Heart right ventricle (tissue), 16 donors: ENCODE measurements at places on chromosomes 16 and 17.

DNA sequence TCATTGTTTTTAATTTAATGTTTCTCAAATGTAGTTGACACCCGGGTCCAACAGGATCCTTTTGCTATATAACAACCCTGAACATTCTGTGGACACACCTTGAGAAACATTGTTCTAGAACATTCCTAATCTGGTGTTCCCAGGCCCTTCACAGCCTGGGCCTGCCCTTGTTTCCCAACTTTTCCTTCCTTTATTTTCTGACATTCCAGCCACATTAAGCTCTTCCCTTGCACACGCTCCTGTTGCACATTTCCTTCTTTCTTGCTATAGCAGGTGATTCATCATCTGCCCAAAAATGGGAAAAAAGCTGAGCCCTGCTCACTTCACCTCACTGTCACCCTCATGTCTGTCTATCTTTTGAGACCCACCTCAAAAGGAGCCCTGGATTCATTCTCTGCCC lies 67.9 kb upstream of the MARCHF10 start:
- DNase-seq: no peak
- H3K36me3 ChIP-seq: no peaks in the 10 kb centered on the region
- H3K27me3 ChIP-seq: no peaks in the 10 kb centered on the region
- no peaks in the 10 kb centered on the region for H3K4me1 ChIP-seq

DNA sequence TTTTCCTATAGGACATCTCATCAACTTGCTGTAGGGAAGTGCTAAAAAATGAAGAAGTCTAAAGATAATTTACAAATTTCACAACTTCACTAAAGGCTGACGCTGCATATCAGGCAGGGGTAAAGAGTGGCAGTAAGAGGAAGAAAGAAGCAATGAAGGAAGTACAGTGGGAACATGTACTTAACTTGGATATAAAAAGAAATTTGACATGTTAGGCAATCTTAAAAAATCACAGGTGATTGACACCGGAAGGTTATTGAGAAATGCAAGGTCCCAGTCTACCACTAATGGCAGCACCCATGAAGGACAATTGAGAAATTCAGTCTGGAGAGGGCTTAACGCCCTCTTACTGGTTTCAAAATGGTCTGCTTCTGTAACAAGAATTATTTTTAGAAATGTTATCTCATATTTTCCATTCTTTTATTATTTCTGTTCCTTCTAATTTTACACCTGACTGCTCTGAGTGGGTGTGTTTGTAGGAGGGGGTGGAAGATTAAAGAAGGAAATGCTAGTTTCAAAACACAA lies 358.1 kb downstream of the KCNJ2 start:
- DNase-seq: no peak
- no peaks in the 10 kb centered on the region for H3K27me3 ChIP-seq
- no peaks in the 10 kb centered on the region for H3K36me3 ChIP-seq
- peaks cover 3% of the 10 kb centered on the region for H3K4me1 ChIP-seq

DNA sequence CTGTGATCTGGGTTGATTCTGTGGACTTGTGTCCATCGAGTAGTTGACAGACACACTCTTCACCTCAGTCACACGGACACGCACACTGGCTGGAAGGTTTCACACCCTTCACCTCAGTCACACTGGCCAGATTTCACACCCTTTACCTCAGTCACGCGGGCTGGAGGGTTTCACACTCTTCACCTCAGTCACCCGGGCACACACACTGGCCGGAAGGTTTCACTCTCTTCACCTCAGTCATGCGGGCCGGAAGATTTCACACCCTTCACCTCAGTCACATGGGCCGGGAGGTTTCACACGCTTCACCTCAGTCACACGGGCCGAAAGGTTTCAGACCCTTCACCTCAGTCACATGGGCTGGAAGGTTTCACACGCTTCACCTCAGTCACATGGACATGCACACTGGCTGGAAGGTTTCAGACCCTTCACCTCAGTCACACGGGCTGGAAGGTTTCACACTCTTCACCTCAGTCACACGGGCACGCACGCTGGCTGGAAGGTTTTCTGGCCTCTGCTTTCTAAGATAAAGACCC lies 96.2 kb downstream of the PGS1 start:
- no peaks in the 10 kb centered on the region for H3K36me3 ChIP-seq
- H3K27ac ChIP-seq: no peak overlapping the region
- no peak overlapping the region for H3K4me3 ChIP-seq
- DNase-seq: no peak
- H3K27me3 ChIP-seq: no peaks in the 10 kb centered on the region

DNA sequence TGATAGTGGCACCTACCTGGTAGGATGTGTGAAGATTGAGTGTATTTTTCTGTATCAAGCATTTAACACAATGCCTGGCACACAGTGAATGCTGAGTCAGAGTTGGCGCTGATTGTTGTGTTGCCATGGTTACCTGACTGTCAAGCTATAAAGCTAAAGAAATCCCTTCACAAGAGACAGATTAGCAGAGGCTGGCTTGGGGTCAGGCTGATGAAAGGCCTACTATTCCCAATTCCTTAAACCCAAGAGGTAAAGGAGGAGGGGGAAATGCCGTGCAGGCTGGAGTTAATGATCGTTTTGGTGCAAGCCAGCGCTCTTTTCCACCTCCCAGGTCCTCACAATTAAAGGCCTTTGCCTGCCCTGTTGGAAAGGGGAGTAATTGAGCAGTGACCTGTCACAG lies 5.9 kb downstream of the CLEC19A start:
- peaks cover 18% of the 10 kb centered on the region for H3K27me3 ChIP-seq
- H3K36me3 ChIP-seq: no peaks in the 10 kb centered on the region
- H3K4me3 ChIP-seq: no peak overlapping the region
- DNase-seq: no peak
- H3K27ac ChIP-seq: no peak overlapping the region

DNA sequence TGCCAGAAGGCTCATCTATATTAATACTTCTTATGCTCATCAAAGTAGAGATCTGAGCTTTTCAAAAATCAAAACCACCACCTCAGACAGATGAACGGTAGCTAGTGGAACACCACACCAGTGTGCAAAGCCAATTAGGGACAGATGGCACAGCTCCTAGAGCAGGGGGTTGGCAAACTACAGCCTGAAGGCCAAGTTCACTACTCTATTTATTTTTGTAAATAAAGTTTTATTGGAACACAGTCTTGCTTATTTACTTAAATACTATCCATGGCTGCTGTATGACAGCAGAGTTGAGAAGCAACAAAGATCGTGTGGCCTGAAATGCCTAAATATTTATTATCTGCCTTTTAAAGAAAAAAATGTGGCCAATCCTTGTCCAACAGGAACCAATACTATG lies 56.8 kb downstream of the AMFR start:
- no peak overlapping the region for H3K27ac ChIP-seq
- DNase-seq: no peak

DNA sequence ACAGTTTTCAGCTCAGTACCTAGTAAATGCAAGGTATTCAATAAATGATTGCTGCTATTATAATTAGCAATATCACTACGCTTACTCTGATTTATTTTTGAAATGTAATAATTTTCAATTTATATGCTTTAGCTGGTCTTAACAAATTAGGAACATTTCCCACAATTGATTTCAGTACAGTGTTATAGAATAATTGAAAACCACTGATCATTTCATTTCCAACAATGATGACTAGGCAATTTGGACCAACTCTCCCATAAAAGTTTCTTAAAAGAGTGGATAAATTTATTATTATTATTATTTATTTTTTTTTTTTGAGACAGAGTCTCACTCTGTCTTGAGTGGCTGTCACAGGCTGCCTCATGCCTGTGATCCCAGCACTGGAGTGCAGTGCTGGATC lies 41.1 kb downstream of the VMP1 start:
- no peaks in the 10 kb centered on the region for H3K36me3 ChIP-seq
- no peaks in the 10 kb centered on the region for H3K4me1 ChIP-seq

- H3K27me3 ChIP-seq: no peaks in the 10 kb centered on the region
- H3K27ac ChIP-seq: peak overlapping the region; percentile 57
- peaks cover 20% of the 10 kb centered on the region for H3K36me3 ChIP-seq
- DNase-seq: peak; percentile 57
- H3K4me1 ChIP-seq: peaks cover 36% of the 10 kb centered on the region
These were observed 561 bp downstream of the AXIN1 start for GRCh38 chr16:351804-352520.

DNA sequence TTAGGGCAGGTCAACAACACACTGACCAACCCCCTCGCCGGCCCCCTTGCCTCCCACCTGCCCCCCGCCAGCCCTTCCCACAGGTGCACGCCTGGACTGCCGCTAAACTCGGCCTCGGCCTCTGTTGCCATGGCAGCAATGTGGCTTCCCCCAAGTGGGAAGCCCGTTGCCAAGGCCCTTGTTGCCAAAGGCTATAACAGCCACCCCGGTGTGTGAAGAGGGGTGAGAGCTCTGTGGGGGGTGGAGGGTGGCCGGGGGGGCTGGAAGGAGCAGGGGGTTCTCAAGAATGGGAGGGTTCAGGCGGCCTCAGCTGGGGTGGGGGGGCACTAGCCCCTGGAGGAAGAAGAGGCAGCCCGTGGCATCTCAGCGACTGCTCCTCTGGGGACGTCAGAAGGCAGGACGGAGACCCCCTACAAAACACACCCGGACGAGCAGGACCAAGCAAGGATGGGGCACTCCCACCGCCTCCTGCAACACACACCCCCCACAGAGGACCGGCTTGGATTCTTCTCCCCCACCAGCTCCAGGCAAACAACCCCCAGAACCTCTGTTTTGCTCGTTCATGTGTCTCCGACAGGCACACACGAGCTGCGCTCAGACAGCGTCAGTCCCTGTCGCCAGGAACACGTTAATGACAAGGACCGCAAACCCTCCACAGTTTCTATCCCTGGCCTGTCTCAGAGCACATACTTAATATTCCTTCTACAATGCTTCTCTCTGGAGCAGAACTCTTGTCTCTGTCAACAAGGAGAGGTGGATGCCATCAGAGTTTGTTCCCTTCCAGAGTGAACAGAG lies 55.7 kb downstream of the ABR start:
- H3K27me3 ChIP-seq: no peaks in the 10 kb centered on the region
- no peaks in the 10 kb centered on the region for H3K36me3 ChIP-seq
- DNase-seq: no peak
- H3K4me3 ChIP-seq: no peak overlapping the region
- H3K27ac ChIP-seq: peak overlapping the region; percentile 74

GRCh38 chr17:68710035-68710780 lies 109.0 kb upstream of the FAM20A start:
- no peak for DNase-seq
- no peak overlapping the region for H3K27ac ChIP-seq
- no peaks in the 10 kb centered on the region for H3K4me1 ChIP-seq
- no peaks in the 10 kb centered on the region for H3K36me3 ChIP-seq
- no peak overlapping the region for H3K4me3 ChIP-seq

DNA sequence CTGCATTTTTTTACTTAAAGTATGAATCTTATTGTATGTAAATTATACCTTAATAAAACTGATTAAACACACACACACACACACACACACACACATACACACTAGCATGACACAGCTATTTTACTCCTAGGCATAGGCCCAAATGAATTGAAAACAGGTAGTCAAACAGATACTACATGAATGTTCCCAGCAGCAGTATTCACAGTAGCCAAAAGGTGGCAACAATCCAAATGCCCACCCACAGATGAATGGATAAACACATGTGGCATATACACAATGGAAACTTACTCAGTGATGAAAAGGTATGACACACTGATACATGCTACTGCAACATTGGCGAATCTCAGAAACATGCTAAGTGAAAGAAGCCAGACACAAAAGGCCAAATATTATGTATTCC lies 223.5 kb downstream of the CYB561 start:
- no peak overlapping the region for H3K27ac ChIP-seq
- H3K4me3 ChIP-seq: no peak overlapping the region
- H3K27me3 ChIP-seq: no peaks in the 10 kb centered on the region
- H3K36me3 ChIP-seq: no peaks in the 10 kb centered on the region
- DNase-seq: no peak

DNA sequence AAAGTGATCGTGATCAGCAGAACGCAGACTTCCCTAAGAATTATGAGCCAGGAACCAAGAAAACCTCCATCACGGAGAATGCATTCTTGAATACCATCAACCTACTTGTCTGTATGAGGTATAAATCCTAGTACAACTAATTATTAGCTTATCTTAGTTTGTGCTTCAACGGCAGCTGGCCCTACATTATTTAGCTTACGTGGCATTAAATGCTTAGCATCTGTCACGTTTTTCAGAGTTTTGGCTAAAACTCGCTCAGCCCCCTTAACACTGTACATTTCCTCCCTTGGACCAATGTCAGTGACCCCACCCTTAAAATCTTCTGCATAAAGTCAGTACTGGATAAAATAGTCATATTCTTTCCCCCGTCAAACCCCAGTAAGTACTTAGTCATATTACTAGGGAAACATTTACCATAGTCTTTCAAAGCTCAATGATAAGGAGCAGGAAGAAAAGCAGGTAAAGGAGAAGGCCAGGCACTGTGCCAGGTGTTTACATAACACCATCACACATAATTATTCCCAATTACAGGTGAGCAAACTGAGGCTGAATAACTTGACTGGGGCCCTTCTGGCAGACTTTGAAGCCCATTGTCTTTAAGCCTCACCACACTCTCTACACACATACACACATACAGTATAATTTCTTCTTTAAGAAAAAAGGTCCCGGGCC lies 16.6 kb upstream of the TXNDC11 start:
- H3K4me3 ChIP-seq: no peak overlapping the region
- no peak overlapping the region for H3K27ac ChIP-seq
- no peak for DNase-seq
- peaks cover 10% of the 10 kb centered on the region for H3K4me1 ChIP-seq
- H3K27me3 ChIP-seq: no peaks in the 10 kb centered on the region

- H3K27ac ChIP-seq: no peak overlapping the region
- H3K27me3 ChIP-seq: peaks cover 52% of the 10 kb centered on the region
- H3K4me3 ChIP-seq: no peak overlapping the region
- H3K4me1 ChIP-seq: no peaks in the 10 kb centered on the region
- H3K36me3 ChIP-seq: no peaks in the 10 kb centered on the region
These were observed 6.4 kb downstream of the WNT3 start for GRCh38 chr17:46811978-46812583.

DNA sequence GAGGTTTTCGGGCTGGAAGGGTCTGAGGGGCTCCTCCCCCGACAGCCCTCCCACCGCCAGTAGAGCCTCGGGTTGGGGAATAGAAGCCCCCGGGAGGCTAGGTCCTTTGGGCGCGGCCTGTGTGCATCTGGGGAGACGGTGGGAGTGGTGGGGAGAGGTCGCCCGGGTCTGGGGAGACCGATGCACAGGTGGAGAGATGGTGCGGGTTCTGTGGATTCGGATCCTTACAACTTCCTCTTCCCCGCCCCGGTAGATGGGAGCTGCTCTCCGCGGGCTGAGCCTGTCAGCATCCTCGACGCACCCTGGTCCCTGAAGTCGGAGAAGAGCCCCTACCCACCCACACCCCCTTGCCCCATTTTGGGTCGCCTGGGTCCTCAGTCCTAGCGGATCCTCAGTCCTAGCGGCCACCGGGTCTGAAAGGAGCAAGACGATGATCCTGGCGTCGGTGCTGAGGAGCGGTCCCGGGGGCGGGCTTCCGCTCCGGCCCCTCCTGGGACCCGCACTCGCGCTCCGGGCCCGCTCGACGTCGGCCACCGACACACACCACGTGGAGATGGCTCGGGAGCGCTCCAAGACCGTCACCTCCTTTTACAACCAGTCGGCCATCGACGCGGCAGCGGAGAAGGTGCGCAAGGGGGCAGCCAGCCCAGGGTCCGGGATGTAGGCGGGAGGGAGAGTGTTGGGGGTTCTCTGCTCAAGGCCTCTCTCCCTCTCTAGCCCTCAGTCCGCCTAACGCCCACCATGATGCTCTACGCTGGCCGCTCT lies 790 bp downstream of the BCKDK start:
- peak overlapping the region; percentile 85 for H3K27ac ChIP-seq
- no peaks in the 10 kb centered on the region for H3K36me3 ChIP-seq
- H3K4me1 ChIP-seq: peaks cover 19% of the 10 kb centered on the region
- H3K27me3 ChIP-seq: no peaks in the 10 kb centered on the region
- no peak for DNase-seq
